Naive B cell (primary cell): ENCODE measurements at places on chromosomes 4 and X. TPM values are rescaled to one million over a fixed set of nuclear protein-coding genes. Genes with fewer than 3 reads are reported as not detected.

DNA sequence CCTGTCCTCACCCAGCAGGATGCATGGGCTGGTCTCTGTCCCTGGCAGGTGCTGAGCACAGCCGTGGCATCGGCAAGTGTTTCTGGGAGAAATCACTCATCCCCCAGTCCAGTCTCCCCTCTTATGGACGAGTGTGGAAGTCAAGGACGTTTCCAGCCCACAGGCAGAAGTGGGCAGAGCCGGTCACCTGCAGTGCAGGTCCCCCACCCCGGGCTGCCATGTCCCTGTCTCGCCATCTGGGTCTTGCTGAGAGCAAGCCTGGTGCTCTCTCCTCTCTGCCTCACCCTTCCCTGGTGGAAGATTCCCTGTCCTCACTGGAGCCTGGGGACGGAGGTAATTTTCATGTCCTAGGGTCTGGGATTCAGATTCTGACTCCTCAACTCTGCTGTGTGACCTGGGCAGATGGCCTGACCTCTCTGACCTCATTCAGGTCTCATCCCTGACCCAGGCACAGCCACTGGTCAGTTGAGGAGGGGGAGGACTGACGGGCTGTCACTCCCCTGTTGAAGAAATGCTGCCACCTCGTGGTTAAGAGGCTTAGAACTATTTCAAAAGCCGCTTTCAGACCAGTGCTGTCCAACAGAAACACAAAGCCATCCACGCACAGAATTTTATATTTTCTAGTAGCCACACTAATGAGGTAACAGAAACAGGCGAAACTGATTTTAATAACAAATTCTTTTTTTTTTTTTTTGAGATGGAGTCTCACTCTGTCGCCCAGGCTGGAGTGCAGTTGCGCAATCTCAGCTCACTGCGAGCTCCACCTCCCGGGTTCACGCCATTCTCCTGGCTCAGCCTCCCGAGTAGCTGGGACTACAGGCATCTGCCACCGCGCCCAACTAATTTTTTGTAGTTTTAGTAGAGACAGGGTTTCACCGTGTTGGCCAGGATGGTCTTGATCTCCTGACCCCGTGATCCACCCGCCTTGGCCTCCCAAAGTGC lies 1.8 kb downstream of the CPZ start:
- DNase-seq: no peak

DNA sequence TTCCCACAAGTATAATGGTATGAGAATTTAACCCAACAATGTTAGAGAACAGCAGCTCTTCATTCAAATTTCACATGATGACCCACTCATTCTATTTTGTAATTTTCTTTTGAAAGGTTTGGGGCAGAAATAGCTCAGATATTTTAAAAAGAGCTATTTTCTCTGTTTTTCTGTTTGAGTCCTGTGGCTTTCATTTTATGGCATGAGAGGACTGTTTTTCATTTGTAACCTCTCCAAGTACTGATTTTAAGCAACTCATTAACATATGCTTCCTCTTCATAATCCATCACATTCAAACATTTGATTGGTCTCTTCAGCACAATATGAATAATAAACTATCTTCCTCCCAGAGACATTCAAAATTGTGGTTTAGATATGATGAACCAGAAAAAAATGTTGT lies 129.0 kb upstream of the TEX13A start:
- DNase-seq: no peak

DNA sequence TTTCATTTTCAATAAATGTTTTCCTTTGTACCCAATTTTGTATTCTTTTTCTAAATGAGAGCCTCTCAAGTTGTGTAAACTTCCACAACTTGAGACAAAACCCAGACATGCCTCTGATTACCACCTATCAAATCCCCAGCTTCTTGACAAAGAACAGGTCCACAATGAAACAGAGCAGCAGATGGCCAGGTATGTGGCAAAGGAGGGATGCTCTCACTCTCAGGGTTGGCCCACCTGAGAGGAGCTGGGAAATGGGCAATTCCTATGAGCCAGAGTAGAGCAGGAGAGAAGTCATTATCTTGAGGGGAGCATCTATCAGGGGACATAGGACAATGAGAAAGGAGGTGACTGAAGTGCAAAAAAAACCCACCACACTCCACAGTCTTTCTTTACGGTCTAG lies 273.5 kb upstream of the FAM241A start:
- no peak for DNase-seq

- no peak for DNase-seq
Measured at GRCh38 chr4:123478859-123479345, 82.3 kb downstream of the SPRY1 start.

The CT45A10 gene
- polyA plus RNA-seq: not detected

The CXCL11 gene
- polyA plus RNA-seq: not detected

The CLNK gene
- 0.69 TPM for polyA plus RNA-seq

The KANTR gene
- 3.0 TPM for polyA plus RNA-seq

The MTNR1A gene
- not detected for polyA plus RNA-seq

The RAI2 gene
- polyA plus RNA-seq: not detected
